Stimulated activated CD4-positive, alpha-beta T cell treated with anti-CD3 and anti-CD28 coated beads, Interleukin-1b, Interleukin-23, amount 100 ng/mL, for 1 hour (primary cell): ENCODE measurements at places on chromosomes 1 and 21.

DNA sequence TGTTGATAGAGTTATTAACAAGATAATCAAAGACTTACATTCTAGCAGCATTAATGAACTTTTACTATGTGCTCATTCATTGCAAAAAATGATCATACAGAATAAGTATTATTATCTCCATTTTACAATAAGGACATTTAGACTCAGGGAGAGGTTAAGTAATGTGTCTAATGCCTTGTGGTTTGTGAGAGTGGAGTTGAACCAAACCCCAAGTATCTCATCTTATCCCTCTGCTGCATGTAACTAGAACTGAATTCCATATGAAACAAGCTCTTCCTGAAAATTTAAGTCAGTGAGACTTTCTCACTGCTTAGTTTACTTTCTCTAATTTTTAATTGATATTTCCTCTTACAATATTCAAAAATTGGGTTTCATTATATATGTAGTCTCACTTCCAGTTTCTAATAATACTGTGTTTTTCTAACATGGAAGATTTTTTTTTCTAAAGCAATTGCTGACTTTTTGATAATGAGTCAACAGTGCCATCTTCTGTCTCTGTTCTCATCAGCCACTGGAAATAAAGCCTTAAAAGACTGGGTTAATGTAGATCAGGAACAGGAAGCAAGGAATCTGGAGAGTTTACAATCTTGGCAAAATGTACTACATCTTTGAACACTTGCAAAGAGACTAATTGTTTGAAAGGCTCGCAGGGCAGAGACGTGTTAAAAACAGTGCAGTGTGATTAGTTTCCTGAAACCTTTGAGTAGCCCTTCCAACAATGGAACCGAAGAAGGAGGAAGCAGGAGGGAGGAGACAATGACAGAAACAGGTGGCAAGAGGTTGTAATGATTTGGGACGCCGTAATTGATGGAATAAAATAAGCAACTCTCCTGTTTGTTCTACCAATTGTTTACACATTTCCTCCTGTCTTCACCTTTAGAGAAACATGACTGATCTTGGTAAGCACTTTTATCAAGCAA, 567.6 kb downstream of the MRPL39 start:
- no peak for DNase-seq

- no peak for DNase-seq
Observed at GRCh38 chr1:175394739-175395138, 202.2 kb upstream of the KIAA0040 start.

GRCh38 chr1:183841550-183841949, 36.6 kb downstream of the RGL1 start:
- DNase-seq: no peak

DNA sequence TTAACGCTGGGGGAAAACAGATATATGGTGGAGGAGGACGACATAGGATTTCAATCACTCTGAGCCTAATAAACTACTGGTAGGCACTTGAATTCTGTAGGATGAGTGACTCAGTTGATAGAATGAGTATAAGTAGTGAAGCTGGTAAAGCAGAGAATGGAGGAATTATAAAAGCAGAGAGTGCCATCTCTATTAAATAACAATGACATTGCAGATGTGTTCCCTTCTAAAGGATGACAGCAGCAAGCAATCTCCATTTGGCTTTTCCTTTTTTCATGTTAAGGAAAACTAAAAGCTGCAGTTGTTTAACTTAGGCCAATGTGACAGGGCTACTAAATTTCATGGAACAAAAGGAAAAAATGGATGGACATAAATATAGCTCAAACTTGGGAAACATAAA, 17.5 kb downstream of the ZBTB8OS start:
- DNase-seq: no peak

GRCh38 chr1:221439008-221439746, 302.7 kb downstream of the DUSP10 start:
- DNase-seq: no peak

DNA sequence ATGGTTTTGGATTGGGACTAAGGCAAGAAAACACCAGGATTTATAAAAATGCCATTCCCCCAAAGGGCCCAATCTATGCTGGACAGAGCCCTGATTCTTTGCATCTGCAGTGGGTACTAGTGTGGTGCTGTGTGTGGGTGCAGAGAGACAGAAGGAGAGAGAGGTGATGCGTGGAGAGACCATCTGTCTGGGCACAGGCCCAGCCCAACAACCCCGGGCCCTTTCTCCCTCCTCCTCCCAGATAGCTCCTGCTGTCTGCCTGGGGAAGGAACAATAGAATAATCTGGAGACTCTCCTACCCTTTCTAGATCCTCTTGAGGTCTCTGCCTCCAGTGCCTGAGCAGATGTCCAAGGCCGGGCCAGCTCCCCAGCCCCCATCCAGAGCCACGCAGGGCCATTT, 15.1 kb downstream of the KIAA1614 start:
- DNase-seq: no peak

DNA sequence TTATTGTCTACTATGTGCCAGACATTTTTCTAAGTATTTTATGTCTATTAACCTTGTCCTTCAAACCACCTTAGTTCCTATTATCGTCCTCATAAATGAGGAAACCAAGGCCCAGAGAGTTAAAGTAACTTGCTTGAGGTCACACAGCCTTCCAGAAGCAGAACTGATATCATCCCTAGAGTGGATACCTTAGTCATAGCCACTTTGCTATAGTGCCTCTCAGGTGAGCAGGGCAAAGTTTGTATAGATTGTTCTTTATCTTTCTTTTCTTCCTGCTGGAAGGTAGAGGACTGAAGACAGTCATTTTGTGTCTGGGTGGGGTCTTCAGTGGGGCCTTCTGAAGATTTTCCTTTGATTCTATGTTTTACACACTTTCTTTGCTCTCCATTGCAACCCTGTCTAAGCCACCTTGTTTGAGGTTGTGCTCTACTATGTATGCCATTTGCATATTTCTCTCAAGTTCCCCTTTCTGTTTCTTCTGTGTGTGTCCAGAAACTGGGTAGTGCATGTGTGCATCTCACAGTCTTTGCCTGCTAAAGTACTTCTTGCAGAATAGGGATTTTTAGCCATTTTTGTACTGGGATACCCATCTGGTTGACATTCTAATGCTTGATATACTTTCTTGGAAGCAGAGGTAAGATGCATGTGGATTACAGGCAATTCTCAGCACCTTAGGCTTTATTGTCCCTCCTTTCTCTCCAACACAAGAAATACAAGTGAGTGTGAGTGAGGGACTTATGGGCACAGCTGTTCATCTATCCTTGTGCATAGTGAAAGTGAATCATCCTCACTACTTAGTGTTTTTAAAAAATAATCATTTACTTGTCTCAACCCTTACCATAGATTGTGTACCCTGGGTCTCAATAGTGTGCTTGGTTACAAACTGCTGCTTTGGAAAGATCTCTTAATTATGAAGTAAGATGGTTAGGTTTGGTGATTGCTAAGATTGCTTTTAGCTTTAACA, 207.6 kb upstream of the HMCN1 start:
- DNase-seq: no peak

GRCh38 chr1:238281418-238281817, 390.7 kb upstream of the ZP4 start:
- DNase-seq: no peak

- no peak for DNase-seq
Observed at GRCh38 chr1:24393892-24394291, 19.7 kb downstream of the STPG1 start.

- DNase-seq: no peak
Observed at GRCh38 chr1:228471762-228472398, 15.3 kb upstream of the RNF187 start.

DNA sequence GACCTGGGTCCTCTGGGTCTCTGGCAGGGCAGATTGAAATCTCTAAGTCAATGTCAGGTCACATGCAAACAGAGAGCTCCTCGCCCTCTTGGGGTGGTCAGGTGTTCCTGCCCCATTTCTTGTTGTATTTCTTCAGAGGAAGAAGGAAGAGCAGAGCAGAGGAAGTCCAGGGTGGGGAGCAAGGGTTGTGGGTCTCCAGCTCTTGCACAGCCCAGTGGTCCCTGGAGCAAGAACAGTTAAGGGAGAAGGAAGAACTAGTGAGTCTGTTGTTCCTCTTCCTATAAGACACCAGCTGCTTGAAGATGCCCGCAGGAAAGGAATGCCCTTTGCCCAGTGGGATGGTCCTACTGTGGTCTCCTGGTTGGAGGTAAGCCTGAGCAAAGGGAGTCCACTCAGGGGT, 26.3 kb downstream of the MYOG start:
- DNase-seq: no peak

DNA sequence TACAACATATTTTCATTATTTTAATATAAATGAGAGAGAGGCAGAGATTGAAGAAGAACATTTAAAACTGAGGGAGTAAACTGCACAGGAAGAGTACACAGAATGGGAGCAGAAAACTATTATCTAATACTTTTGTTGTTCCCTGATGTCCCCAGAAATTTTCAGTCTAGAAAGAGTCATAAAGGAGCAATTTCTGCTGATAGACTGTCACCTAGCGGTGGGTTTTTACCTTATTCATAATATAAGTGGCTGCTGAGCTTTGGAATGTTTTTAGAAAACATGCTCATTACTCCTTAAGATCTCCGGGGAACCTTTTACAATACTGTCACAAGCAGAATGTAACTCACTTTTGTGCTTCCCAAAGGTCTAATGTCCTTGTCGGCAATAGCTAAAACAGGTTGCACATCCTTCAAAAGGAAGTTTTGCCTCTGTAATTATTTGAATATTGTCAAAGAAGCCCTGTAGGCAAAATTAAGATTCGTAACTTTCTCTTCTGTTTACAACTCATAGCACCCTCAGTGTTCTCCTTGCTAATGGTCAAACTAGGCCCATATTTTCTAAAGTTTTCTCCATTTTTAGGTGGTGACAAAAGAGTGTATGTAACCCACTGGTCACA, 4.9 kb upstream of the NPL start:
- DNase-seq: no peak

DNA sequence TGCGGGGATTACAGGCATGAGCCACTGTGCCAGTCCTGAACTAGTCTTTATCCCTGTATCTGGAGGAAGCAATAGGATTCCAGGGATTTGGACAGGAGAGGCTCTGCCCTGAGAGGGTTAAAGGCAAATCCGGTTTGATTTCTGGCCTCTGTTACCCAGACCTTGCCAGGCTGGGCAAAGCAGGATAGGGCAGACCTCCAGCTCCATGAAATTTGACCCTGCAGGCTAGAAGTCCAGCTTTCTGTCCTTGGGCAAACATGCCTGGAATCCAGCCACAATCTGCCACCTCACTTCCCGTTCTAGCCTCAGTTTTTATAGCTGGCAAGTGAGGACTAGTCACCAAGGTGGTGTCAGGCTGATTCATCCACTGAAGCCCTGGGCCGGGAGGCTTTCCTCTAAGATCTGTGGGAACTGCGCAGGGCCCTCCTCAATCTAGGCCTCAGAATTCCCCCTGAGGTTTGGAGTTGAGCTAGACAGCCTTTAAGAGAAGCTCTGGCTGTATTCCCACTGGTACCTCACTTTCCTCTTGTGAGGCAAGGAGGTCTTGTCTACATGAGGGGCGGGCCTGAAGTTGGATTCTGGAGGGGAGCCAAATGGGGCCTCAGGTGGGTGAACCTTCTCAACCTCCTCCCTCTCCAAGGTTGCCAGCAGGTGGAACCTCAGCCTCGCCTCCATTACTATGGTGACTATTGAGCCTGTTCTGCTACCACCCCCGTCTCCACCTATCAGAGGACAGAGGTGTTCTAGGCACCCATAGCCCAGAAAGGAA, 7.0 kb upstream of the P3R3URF start:
- no peak for DNase-seq

GRCh38 chr1:47618222-47618720, 180.4 kb downstream of the FOXD2 start:
- no peak for DNase-seq

- DNase-seq: no peak
Observed at GRCh38 chr1:110166861-110167260, 16.6 kb downstream of the SLC6A17 start.

- no peak for DNase-seq
Observed at GRCh38 chr1:3902111-3902511, 2.0 kb upstream of the C1orf174 start.

- no peak for DNase-seq
Observed at GRCh38 chr1:220342853-220343252, 70.6 kb upstream of the RAB3GAP2 start.
